ENCODE measurements at places on chromosomes 16 and 17.

DNA sequence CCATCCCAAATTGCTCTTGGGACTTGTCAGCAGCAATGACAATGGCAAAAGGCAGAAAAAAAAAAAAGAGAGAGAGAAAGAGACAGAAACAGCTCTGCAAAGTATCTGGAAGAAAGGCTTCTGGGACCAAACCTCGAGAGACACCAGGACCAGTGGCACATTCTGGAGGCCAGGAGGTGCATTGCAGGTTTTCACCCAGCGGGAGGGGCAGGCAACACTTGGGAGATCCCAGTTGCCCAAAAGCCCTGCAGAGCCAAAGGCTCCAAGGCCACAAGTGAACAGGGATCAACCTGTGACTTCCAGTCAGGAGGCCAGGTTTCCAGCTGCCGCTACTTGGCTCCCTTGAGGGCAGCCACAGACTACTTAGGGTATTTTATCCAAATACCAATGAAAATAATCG, 110.8 kb upstream of the CDH5 start:
- no peak for DNase-seq

DNA sequence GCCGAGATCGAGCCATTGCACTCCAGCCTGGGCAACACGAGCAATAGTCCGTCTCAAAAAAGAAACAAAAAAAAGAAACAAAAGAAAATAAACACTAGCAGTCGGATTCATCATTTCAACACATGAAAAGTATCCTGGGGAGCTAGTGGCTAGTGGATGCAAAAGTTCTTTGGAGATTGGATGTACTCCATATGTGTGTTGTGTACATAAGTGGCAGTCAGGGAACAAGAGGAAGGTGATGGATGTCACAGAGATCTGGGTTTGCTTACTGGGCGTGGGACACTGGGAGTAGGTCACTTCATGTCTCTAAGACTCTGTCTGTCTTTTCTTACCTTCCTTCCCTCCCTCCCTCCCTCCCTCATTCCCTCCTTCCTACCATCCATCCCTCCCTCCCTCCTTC, 35.4 kb downstream of the MRC2 start:
- no peak for DNase-seq

DNA sequence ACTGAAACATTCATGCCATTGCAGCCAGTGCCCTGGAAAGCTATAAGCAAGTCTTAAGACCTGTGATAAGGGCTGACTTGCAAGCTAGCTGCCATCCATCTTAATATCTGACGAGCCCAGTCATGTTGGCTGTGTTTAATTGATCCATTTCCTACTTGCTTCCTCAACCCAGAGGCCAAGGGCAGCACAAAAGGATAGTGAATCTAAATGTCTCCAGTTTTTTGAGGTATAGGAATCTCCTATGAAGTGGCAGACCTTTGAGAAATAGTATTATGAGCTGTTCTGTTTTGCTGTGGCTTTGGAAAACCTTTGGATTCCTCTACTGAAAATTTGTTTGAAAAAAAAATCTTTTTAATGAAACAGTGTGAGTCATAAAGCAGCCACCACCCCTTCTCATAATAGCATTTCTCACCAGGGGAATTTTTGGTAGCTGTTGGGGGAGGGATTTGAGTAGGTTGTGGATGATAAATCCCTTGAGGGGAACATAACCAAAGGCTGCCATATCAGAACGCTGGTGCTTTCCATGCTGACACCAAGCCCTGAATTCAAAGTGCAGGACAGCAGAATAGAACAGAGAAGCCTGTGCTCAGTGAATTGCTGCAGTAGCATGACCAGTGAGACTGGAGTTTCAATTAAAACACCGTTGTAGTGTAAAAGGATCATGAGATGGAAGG, 12.9 kb downstream of the ZNRF1 start:
- no peak for DNase-seq

DNA sequence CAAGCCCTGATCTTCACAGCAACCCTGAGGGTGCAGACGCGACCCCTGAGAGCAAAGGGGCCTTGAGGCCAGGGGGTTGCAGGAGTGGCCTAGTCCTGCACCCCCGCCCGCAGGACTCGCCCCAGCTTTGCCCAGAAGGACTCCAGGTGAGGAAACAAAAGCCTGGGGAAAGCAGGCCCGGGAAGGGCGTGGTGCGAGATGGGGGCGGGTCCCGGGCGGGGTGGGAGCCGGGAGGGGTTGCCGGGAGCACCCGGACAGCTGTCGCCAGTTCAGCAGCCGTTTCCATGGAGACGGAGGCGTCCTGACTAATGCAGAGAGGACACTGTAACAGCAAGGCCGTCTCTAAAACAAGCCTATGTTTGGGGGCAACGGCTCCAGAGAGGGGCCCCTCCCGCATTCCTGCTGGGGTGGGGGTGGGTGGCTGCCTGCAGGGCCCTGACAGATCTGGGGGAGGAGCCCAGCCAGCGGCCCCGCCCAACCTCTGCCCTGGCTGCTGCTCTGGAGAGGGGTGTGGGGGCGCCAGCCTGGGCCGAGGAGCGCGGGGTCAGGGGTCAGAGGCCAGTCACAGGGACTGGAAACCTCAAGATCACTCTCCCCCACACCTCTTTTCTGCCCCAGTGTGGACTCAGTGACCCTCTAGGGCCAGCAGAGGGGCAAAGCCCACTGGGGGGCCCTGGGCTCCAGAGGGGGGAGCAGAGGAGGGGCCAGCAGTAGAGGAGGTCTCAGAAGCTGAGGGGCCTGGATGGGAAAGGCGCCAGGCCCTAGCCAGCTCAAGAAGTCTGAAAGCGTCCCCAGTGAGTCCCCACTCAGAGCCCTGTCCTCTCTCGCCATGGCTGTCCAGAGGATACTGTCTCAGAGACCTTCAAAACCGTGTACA, 3.1 kb upstream of the TPPP3 start:
- peak; percentile 65 for DNase-seq

DNA sequence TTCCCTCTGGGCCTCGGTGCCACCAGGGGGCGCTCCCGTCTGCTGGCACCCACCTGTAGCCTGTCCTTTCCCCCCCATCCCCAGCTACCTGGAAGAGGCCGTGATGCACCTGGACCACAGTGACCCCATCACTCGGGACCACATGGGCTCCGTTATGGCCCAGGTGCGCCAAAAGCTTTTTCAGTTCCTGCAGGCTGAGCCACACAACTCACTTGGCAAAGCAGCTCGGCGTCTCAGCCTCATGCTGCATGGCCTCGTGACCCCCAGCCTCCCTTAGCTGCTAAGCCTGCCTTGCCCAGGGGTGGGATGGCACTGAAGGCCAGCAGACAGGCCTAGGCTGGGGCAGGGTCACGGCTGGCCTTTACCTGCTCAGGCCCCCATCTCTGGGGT, 818 bp upstream of the NRN1L start:
- peak; percentile 97 for DNase-seq

- no peak for DNase-seq
These were observed 29.0 kb upstream of the CLEC18B start for GRCh38 chr16:74450236-74450635.

DNA sequence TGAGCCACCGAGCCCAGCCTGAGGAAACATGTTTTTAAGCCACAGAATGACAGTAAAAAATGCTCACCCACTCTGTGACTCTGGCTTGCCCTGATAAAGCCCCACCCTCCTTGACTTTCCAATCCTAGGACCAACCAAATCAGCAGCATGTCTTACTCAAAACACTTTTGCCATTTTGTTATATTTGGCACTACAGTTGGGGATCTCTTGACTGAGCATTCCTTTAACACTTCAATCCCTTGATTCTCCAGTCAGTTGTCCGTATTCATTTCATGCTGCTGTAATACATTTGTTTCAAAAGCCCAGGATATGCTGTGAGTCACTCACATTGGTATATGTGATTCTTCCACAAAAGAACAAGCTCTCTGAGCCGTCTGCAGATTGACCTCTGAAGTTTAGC, 8.2 kb downstream of the MYH3 start:
- no peak for DNase-seq

DNA sequence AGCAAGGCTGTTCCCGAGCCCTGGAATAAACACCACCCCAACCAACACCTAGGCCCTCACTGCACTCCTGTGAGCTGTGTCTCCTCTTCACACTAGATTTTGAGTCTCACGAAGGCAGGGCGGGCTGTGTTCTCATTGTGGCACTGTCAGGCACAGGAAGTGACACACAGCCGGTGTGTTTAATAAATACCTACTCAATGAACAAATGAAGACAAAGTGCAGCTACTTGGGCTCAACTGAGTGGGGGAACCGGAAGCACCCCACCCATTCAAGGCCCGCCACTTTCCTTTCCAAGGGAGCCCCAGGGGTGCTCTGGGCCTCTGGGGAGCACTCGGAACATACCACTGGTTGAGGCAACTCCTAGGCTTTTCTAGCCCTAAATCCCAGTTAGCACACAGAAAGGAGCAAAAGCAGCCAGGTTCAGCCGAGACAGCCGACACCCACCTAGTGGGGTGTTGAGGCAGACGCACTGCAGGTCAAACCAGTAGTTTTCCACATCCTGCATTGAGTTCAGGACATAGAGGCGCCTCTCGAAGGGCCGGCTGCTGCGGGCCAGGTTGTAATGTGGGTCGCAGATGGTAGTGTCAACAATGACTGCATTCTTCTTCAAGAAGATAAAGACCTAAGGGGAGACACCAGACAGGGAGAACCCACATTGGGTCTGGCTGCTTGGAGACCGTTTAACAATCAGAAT, 57.7 kb downstream of the GTF3C1 start:
- no peak for DNase-seq

- peak; percentile 8 for DNase-seq
These were observed 236.0 kb upstream of the ELAC2 start for GRCh38 chr17:13253733-13254410.

DNA sequence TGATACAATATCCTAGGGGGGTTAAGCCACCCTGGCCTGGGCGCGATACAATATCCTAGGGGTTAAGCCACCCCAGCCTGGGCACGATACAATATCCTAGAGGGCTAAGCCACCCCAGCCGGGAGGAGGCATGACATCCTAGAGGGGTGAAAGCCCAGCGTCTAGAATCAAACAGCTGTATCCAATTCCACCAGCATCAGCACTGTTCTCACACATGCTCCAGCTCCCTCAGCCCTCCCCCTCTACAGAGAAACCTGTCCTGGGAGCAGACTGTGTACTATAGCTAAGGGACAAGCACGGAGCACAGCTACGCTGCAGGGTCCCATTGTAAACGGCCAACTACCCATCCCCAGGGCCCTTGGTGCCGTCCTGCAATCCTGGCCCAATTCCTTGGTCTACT, 6.2 kb downstream of the GINS2 start:
- no peak for DNase-seq

GRCh38 chr16:88430524-88431446, 22.3 kb upstream of the ZFPM1 start:
- DNase-seq, result no peak

- DNase-seq, result no peak
These were observed 2.2 kb upstream of the PDPK1 start for GRCh38 chr16:2535625-2536013.

- no peak for DNase-seq
These were observed 103.1 kb downstream of the STX8 start for GRCh38 chr17:9472541-9472940.

GRCh38 chr17:7184647-7185046, 5.5 kb upstream of the ASGR1 start:
- no peak for DNase-seq

GRCh38 chr17:64425191-64425590, 23.7 kb upstream of the MILR1 start:
- DNase-seq, result no peak

GRCh38 chr17:58280480-58281217, at the start of gene MPO:
Gene MPO, minus strand, starts transcription at chr17:58280935. Its CDS starts 177 bp downstream, at chr17:58280758.
- DNase-seq, result no peak

GRCh38 chr17:1480747-1481465, 11.6 kb downstream of the MYO1C start:
- DNase-seq, result no peak

- no peak for DNase-seq
These were observed 103.7 kb downstream of the XYLT1 start for GRCh38 chr16:17367036-17367435.

- no peak for DNase-seq
These were observed 44.3 kb downstream of the HOXB1 start for GRCh38 chr17:48486557-48486956.

GRCh38 chr17:76141212-76142038, at the start of gene FOXJ1:
Gene FOXJ1, minus strand, starts transcription at chr17:76141245. Its CDS starts 850 bp downstream, at chr17:76140395.
- DNase-seq, result peak; percentile 99

DNA sequence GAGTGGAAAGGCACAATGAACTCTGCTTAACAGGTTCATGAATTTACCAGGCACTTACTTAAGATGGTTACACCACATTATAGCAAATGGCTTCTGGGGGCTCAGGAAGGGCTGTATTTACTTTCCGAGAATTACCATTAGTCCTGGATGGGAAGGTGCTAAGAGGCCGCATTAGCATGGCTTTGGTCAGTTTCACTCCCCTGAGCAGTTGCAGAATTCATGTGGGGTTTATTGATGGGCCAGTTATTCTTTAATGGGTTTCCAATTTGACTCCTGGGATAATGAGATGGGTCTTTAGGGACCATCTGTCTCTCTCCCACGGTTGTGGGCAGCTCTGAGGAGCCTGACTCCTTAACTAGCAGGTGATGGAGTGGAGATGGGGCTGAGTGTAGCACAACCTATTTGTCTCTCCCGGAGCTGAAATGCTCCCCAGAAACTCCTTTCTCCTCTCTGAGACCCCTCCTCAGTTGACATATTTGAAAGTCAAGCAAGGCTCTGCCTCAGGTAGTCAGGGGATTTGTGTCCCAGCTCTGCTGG, 652.5 kb downstream of the HS3ST4 start:
- no peak for DNase-seq

GRCh38 chr16:83813823-83814658, 6.3 kb downstream of the HSBP1 start:
- DNase-seq, result no peak

DNA sequence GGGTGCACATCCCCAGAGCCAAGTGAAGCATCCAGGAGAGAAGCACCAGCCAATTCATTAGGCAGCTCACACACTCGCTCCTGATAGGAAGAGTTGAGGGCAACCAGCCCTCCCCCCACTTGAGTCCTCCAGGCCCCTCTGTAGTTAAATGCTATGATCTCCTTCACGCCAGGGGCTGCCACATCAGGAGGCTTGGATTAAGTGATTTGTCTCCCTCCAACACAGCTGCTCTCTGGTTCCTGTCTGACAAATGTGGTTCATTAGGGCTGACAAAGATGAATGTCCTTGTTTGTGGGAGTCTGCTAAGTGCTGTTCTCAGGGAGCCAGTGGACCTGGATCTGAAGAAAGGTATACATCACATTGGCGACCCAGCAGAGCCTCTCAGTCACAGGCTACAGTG, 94.5 kb upstream of the WSCD1 start:
- no peak for DNase-seq

DNA sequence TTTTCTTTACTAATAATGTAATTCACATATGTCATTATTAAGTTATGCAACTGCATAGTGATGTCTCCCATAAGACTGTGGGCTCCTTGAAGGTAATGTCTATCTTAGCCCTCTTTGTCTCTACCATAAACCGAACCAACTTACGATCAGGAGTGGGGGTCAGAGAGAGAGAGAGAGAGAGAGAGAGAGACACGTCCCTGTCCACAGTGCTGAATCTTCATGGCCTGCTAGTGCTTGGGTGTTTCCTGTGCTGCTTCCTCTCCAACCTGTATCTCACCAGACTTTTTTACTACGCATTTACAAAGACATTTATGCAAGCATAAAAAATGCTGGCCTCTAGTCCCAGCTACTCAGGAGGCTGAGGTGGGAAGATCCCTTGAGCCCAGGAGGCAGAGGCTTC, 52.2 kb upstream of the HAPSTR1 start:
- DNase-seq, result no peak

Measured in HuH-7.5 (cell line).